ENCODE measurements at places on chromosomes 7 and 10.

GRCh38 chr10:74827694-74828093, 1.3 kb downstream of the KAT6B start:
- DNase-seq, result no peak

DNA sequence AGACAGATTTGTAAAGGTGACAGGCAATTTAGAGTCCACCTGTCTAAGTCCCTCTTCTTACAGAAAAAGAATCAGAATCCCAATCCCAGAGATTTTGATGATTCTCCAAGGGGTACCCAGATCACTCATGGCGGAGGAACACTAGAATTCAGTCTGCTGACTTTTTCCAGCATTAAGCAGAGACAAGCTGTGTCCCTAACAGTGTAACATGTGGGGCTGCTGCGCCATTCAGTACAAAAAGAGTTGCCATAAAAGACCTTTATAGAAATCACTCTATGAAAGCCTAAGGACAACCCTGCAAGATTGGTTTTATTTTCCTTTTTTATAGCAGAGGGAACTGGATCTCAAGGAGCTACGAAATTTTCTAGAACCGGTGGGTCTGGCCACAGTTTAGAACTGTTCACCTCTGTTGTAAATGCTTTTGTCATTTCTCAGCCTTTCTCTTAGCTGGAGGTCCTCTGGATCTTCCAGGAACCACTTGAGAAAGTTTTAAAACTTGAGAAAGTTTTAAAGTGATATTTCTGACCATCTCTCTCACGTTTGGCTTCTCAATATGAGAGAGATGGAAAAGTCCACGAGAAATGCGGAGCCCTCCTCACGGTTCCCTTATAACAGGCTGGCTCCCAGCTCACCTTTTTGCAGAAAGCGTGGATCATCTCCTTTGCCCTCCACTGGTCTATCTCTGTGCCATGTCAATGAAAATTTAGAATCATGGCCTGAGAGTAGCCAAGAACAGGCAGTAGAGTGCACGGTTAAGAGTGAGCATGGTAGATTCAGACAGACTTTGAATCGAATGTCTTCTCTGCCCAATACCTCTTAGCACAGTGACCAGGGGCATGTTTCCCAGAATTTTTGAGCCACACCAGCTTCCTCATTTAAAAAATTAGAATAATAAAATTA, 826 bp downstream of the GIMAP7 start:
- DNase-seq, result no peak

- no peak for DNase-seq
These were observed 54.5 kb downstream of the SCRN1 start for GRCh38 chr7:29935111-29935510.

- no peak for DNase-seq
These were observed 28.0 kb upstream of the ARHGAP21 start for GRCh38 chr10:24751716-24752115.

- no peak for DNase-seq
These were observed 139.9 kb downstream of the CXCL12 start for GRCh38 chr10:44244745-44245600.

DNA sequence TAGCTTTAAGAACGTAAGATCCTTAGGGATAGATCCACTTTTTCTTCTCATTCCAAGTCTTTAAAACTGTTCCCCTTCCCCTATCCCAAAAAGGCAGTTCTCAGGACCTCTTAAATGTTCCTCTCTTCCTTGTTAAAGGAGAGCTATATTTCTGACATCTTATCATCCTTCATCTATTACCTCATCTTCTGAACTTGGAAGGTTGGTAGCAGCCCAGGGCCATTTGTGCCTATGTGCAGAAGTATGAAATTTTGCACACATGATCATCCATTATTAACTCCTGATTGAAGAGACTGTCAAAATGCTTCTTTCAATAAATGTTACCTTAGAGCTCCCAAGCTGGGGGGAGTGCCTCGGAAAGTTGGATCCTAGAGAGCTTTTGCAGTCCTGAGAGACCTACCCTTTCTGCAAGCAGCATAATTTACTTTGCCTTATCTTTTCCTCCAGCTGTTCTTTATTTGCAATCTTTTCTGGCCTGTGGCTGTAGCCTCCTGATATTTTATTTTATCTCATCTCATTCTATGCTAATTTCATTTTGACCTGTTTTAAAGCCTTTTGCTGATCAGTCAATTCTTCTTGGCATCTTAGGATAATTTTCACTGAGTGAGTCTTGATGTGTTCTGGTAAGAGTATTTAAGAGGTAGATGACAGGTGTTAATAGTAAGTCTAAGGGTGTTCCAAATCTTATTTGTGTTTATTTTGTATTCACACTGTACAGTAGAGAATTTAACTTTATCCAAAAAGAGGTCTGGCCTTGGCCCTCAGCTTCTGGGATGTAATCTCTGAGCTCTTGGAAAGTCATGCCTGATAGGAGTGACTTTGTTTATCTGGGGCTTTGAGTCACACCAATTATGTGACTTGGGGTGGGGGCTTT, 135.0 kb upstream of the PDLIM1 start:
- no peak for DNase-seq

GRCh38 chr7:77855371-77856083, 57.0 kb downstream of the PHTF2 start:
- no peak for DNase-seq
